Stimulated activated CD4-positive, alpha-beta T cell treated with anti-CD3 and anti-CD28 coated beads, Interleukin-4, amount 100 ng/mL, for 4 hours (primary cell): ENCODE measurements at places on chromosomes 11 and 22.

GRCh38 chr11:9692691-9693090 is 28.8 kb downstream of the SWAP70 start:
- no peak for DNase-seq

DNA sequence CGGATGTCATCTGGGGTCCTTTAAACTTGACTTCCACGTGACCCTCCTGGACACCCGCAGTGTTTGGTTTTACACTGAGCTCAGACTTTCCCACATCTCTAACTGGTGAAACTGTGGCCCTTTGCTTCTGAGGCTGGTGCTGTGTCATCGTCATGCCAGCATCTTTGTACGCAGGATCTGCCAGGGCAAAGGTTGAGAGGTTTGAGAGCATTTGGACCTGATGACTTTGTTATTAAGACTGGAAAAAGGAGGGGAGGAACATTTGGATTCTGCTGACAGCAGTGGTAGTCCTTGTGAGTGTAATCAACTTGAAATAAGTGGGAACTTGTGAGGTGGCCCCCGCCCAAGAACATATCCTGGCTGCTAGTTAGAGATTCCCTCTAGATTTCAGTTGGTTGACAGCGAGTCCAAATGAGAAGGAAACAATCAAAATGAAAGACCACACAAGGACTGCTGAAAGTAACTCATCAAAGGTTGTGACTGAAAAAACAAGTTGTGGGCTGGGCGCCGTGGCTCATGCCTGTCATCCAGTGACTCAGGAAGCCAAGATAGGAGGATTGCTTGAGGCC is 102.5 kb downstream of the KIAA1671 start:
- no peak for DNase-seq

GRCh38 chr11:44334356-44335004 is 24.5 kb upstream of the ALX4 start:
- no peak for DNase-seq

GRCh38 chr11:61974766-61975631 is 7.6 kb upstream of the FTH1 start:
- DNase-seq, result no peak

DNA sequence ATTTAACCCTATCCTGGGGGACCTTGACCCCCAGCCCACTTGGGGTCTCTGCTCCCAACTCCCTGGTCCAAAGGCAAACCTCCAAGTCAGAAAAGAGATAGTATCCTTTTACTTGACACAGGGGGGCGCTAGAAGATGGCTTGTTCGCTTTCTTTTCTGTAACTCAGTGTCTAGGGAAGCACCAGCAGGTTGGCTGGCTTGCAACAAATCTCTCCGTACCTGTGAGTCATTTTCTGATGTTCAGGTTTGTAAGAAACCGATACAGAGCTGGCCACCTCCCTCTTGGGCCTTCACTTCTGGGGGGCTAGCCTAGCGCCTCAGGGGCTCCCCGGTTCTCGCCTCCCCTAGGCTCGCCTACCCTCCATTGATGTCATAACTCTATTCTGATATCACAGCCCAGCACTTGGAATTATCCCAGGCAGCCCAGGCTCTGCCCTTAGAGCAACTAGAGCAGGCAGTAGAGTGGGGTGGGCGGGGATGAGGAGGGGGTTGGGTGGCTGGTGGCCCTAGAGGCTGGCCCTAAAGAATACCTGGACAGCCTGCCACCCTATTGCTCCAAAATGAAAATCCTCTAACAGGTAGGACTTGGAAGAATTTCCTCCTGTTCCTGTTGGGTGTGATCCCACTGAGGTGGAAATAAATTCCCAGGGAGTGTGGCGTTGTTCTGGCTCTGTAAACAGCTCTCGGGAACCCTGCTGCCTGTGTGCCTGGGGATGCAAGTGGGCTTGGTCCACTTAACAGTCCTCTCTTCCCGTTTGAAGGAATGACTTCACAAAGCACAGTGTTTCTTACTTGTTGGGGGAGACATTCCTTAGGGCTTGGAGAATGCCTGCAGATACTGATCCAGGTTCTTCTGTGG is 69.4 kb downstream of the OSBP2 start:
- peak; percentile 16 for DNase-seq

DNA sequence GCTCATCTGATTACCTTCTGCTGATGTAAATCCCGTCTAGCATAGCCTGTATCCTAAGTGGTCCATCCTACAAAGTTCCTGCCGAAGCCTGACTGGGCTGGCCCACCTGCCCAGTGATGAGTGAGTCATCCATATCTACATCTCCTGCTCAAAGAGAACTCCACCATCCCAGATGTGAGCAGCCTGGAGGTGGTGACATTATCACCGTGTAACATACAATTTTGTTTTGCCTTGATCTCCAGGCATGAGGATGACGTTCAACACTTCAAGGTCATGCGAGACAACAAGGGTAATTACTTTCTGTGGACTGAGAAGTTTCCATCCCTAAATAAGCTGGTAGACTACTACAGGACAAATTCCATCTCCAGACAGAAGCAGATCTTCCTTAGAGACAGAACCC is 5.6 kb downstream of the TMA7B start:
- DNase-seq, result no peak

DNA sequence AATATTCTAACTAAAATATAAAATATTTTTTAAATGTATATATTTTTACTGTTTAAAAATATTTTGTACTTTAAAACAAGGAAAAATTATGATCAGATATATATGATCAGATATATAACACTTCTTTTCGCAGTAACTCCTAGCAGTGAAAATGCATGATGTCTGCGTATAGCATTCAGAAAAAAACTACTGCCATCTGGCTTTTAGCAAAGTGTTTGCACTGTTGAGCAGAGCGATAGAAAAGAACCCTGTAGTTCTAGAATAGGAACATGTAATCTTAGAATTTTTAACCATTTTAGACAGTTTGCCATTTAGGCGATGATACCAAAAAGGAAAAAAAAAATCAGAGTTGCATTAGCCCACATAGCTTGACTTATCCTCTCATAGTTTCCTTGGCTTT is 370.4 kb upstream of the ANO3 start:
- DNase-seq, result no peak

GRCh38 chr11:24872186-24872585 is 375.3 kb downstream of the LUZP2 start:
- no peak for DNase-seq

GRCh38 chr22:29660021-29660420 is 56.6 kb downstream of the NF2 start:
- no peak for DNase-seq

- DNase-seq, result no peak
Observed at GRCh38 chr11:57512646-57513451, 2.7 kb downstream of the SLC43A1 start.

DNA sequence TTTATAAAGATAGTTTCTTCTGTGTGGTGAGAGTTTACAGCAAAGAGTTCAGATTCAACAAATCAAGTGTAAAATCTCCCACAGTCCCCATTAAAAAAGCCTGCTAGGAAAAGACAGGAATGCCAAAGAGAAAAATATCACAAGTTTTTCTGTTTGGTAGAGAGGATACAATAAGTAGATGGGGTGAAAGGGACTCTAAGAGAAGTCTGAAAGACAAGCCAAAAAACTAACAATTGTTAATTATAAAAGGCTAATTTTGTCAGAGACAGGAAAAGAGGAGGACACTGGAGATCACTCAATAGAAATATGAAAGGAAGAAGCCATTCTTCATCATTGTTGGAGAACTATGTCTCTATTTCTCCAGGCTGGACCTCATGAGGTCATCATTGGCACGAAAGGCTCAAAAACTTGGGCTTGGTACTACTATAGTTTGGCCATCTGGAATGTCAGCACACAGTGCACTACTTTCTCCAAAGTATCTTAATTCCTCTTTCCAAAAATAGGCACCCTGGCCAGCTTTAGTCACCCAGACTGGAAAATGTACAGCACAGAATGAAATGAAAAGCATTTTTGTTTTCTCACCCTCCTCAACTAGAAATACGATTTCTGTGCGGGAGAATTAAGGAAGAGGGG is 531 bp upstream of the SOX6 start:
- DNase-seq, result no peak

- DNase-seq, result no peak
Observed at GRCh38 chr11:102590276-102591049, 34.7 kb downstream of the MMP20 start.

GRCh38 chr11:69257134-69257533 is 36.8 kb upstream of the MYEOV start:
- DNase-seq, result no peak

DNA sequence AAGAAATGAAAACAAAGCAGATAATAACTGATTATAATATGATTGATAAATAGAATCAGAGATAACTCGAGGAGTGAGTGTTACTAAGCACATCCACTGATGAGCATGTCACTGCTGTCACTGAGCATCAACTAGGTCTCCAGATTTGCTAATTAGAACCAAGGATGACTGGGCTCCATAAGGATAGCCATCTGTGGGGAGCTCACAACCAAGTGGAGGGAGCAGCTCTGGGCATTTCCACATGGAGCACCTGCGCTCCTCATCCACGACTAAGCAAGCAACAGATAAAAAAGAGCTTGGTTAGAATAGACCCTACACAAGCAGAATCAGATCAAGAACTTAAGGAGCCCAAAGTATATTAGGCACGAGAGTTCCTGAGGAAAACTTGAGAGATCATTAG is 396.0 kb upstream of the B3GAT1 start:
- no peak for DNase-seq

- no peak for DNase-seq
Observed at GRCh38 chr11:46338988-46339666, 8.1 kb upstream of the DGKZ start.

DNA sequence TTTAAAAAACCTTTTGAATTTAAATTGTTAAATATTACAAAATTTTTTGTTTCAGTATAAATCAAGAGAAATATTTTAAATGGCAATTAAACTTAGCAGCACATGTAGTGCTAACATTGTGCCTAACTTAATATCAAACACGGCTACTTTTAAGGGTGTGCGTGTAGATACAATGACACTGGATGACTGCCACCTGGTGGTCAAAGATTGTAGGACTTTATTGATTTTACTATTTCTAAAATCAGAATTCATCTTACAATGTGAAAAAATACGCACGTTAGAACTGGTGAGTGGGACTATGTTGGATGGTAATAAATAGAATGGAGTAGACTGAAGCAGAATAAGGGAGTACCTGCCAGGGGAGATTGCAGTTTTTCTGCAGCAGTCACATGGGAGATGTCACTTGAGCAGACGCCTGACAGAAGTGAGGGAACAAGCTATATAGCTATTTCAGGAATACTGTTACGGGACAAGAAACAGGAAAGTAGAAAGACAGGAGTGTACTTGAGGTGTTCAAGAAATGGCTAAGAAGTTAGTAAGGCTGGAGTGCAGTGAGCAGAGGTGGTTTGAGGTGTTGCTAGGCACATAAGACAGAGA is 52.9 kb downstream of the UVRAG start:
- DNase-seq, result peak; percentile 8

GRCh38 chr11:87137711-87138110 is 100.0 kb downstream of the TMEM135 start:
- no peak for DNase-seq

- DNase-seq, result no peak
Observed at GRCh38 chr22:20092477-20092854, 12.4 kb downstream of the DGCR8 start.

GRCh38 chr11:8335683-8336082 is 72.0 kb upstream of the LMO1 start:
- no peak for DNase-seq

DNA sequence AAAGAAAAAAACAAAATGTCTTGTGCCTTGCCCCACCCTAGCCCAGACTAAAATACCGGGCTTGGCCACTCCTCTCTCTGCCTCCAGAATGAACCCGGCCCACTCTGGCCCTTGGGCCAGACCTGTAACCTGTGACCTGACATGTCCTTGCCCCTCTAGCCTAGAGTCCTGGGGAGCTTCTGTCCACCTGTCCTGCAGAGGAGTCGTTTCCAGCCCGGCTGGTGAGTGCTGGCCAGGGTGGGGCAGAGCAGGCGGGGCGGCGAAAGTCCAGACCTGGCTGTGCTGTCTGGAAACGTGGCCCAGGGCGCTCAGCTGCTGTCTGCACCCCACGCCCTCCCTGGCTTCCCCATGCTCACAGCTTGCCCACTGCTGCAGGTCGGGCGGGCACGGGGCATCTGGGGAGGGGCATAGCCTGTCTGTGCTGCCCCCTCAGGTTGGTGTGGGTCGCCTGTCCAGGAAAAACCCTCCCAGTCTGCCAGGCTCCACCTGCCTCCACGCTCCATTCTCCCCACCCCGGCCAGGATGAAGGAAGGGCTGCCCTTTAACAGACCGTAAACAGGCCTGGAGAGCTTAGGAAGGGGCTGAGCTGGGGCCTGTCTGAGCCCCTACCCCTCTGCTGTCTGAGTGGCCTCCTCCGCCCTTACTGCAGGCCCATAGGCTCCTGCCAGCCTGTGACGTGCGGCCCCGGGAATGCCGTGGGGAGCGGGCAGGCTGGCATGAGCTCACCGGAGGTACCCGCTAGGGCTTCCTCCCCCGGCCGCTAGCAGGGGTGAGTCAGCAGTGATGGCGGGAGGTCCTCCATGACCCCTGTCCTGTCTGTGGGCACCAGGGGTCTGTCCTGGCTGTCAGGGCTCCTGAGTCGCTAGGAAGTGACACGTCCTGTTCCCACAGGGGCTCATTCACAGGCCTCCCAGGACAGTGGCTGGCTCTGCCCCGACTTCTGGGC is 1.9 kb downstream of the CD151 start:
- no peak for DNase-seq

- peak; percentile 23 for DNase-seq
Observed at GRCh38 chr11:6438979-6439571, 1.7 kb downstream of the HPX start.

- DNase-seq, result peak; percentile 18
Observed at GRCh38 chr11:66891851-66892660, 35.2 kb downstream of the LRFN4 start.

DNA sequence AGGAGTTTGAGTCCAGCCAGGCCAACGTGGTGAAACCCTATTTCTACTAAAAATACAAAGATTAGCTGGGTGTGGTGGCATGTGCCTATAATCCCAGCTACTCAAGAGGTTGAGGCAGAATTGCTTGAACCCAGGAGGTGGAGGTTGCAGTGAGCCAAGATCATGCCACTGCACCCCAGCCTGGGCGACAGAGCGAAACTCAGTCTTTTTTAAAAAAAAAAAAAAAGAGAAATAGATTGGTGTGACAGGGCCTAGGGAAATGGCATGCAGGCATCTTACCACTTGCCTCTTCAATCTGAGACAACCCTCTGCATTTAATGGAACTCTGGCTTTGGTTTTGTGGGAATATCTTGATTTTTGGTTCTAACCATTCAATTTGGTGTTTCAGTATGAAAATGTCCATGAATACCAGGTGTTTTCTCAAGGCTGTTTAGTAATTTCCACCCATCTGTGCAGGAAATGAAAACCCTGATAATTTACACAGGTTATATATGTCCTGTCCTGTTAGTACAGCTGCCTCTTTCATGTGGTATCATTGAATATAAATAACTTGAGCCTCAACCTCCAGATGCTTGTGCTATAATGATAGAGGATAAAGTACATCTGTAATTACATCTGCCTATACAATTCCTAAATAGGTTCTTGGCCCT is 8.4 kb downstream of the XBP1 start:
- no peak for DNase-seq
